ENCODE measurements at places on chromosomes 13 and 19.
A peak's percentile ranks its signal among the peaks of the same experiment; 100 is the strongest.

GRCh38 chr13:77789376-77789775 lies 91.9 kb downstream of the SLAIN1 start:
- no peak for DNase-seq

DNA sequence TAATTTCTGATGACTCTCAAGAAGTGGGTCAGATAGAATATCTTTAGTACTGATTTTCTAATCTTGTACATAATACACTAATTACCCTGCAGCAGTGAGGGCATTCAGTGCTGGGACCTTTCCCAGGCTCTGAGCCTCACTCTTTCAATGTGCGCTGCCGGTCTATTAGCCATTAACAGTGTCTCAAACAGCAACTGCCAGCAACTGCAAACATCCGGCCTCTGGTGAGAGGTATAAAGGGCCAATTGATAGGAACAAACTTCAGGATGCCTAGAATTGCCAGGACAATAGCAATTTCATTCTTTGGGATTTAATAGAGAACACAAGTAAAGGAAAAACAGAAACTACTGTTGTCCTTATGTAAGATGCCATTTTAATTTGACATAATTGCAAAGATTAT lies 604.4 kb upstream of the SPRY2 start:
- no peak for DNase-seq

DNA sequence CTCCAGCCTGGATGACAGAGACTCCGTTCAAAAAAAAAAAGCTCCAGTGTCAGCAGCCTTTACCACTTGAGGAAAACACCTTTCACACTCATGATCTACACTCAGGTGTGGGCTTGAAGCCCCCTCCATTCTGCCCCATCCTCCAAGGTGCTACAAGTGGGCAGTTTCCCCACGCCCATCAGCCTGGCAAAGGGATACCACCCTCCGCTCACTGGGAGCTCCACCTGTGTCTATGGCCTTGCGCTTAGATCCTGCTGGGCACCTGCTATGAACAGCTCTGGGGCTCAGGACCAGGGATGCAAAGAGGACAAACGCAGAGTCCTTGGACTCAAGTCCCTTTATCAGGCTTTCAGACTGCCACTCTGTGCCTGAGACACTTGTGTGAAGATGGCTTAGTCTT lies 127.8 kb downstream of the CRYL1 start:
- DNase-seq: no peak

GRCh38 chr13:114004420-114005205 lies 30.7 kb upstream of the C13orf46 start:
- no peak for DNase-seq

DNA sequence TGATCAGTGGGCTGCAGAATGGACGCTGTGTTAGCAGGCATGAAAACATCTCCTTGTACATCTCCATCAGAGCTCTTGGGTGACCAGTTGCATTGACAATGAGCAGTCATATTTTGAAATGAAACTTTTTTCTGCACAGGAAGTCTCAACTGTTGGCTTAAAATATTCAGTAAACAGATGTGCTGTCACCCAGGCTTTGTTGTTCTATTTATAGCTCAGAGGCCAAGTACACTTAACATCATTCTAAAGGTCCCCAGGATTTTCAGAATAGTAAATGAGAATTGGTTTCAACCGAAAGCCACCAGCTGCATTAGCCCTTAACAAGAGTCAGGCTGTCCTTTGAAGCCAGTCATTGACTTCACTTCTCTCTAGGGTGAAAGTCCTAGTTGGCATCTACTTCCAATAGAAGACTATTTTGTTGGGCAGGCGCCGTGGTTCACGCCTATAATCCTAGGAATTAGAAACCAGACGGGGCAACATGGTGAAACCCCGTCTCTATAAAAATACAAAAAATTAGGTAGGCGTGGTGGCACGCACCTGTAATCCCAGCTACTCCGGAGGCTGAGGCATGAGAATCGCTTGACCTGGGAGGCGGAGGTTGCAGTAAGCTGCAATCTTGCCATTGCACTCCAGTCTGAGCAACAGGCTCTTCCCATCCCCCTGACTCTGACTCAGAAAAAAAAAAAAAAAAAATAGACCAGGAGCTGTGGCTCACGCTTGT lies 7.9 kb upstream of the PDE4A start:
- no peak for DNase-seq

DNA sequence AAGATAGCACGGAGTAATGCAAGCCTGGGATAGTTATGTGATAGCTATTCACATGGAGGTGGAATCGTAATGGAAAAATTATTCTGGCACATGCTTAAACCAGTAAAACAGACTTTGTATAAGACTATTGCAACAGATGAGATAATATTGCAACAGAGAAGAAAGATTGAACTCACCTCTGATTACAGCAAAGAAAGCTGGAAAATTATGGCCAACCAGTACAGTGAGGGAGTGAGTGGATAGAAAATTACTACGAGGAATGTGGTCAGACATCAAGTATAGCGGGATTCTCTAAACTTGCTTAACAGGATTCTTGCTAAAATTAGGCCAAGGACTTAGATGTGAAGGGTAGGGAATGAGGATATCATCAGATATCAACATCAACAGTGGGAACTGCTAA lies 397.6 kb upstream of the KLHL1 start:
- no peak for DNase-seq

DNA sequence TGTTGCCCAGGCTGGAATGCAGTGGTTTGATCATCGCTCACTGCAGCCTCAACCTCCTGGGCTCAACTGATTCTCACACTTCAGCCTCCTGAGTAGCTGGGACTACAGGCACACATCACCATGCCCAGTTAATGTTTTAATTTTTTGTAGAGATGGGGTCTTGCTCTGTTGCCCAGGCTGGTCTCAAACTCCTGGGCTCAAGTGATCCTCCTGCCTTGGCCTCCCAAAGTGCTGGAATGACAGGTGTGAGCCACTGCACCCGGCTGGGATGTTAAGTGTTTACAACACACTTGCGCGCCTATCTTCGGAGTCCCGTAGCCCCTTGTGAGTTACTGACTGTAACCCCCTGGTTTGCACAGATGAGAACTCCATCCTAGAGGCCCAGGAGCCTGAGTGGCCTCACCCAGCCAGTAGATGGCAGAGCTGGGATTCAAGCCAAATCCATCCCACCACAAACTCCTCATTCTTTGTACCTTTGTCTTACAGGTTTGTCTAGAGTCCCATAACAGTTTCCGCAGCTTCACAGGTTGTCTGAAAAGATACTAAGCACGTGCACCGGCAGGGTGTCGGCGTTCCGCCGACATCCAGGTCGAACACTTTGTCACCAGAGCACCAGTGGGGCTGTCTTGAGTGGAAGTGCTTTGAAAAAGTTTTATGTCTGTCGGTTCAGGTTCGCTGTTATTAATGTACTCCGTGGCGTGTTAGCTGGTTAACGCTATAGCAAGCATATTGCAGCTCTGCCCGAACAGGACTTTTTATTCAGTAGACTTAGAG lies 14.7 kb downstream of the MAG start:
- DNase-seq: no peak

GRCh38 chr13:40536443-40537113 lies 129.9 kb downstream of the FOXO1 start:
- DNase-seq: no peak

GRCh38 chr13:27112006-27112405 lies 59.6 kb downstream of the USP12 start:
- DNase-seq: no peak

GRCh38 chr13:79528759-79529191 lies 47.8 kb downstream of the NDFIP2 start:
- no peak for DNase-seq

GRCh38 chr13:49569993-49570689 lies 15.2 kb downstream of the RCBTB1 start:
- no peak for DNase-seq

DNA sequence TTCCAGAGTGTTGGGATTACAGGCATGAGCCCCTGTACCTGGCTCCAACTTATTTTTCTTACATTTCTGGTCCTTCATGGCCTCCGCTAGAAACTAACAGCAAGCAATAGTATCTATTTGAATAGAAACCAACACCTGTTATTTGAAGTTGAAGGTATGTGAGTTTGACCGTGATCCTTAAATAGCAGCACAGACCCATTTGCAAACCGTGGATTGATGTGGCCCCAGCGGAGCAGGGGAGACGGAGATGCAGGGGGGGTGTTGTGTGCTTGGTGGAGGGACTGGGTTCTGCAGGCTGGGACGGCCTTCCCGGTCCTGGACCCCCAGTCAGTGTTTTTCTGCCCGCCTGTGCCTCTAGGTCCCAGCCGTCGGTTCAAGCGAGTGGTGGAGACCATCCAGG lies 16.9 kb downstream of the TMEM150B start:
- no peak for DNase-seq

DNA sequence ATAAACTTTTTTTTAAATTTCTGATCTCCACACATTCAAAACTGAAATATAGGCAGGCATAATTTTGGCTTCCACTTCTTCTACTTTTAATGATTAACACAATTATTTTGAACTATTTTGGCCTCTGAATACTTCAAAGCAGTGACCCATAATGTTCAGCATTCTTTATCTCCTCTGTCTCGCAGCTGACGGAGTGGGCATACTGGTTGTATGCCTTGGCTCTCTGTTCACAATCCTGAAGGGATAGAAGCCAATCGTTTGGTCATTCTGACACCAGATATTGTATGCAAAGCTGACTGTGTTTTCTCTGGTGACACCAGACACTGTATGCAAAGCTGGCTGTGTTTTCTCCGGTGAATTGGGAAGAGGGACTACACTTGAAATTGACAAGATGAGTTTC lies 833.0 kb downstream of the EFNB2 start:
- DNase-seq: no peak

- DNase-seq: no peak
These were observed at the start of gene GAMT for GRCh38 chr19:1401138-1401888. TSS of gene GAMT (minus strand) at chr19:1401542. CDS start at chr19:1401476, 66 bp downstream.

- DNase-seq: no peak
These were observed 791 bp upstream of the ADGRE2 start for GRCh38 chr19:14779151-14779550.

- no peak for DNase-seq
These were observed 33.9 kb upstream of the NPAS1 start for GRCh38 chr19:46985542-46986415.

DNA sequence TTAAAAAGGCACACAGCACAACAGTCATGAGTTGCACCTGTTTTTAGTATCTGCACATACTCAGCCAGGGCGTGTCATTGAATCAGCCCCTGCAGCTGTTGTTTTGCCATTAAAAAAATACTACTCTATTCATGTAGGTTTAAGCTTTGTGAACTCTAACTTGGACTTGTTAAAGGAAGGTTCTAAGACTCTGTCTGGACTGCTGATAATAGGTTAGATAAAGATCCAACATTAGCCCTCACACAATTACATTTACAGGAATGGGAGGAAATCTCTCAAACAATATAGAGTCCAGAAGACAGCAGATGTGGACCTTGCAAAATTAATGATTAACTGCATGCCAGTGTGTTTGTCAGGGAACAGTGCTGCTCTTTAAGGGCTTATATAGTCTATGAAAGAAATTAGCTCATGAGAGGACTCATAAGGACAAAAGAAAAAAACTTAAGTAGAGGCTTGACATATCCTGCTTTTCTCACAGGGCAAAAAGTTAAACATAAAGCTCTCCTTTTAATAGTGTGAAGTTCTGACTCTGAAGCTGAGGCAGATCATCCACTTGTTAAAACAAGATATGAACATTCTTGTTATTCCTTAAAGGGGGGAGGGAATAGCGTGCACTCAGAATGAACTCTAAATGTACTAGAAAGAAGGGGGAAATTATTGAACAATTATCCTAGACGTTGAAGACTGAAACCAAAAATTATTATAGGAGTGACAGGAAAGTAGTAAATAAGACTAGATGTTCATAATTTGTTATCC lies 243.6 kb downstream of the NDFIP2 start:
- DNase-seq: no peak

DNA sequence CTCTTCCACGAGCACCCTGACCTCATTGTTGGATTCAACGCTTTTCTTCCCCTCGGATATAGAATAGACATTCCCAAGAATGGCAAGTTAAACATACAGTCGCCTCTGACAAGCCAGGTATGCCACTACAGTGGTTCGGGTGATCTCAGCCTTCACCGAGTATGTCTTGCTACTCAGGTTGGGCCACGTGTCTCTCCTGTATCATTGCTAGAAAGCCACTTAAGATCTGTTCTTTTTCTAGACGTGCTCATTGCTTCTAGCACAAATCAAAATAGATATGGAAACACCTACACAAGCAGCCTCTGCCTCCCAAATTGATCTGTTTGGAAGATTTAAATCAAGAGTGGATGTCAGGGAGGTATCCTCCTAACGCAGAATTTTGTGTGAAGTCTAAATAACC lies 2.3 kb downstream of the SIN3B start:
- no peak for DNase-seq

DNA sequence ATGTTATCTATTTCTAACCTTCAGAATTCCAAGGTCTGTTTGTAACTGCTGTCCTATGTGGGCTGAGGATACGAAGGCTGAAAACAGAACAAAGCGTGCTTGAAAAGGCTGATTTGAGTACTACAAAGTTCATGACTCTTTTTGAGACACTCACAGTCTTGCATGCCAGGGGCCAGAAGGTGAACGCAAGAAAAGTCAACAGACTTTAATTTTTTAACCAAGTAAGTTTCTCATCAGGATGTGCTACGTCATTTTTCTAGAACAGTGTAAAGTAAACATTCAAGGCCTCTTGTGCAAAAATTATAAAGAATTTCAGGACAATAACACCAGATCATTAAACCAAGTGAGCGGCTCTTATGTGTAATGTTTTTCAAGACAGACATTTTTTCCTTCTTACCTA lies 163.5 kb downstream of the COG6 start:
- DNase-seq: no peak

- no peak for DNase-seq
These were observed 28.7 kb downstream of the CYSLTR2 start for GRCh38 chr13:48682436-48682835.

GRCh38 chr19:44951179-44952159 lies 3.7 kb upstream of the CLPTM1 start:
- DNase-seq: peak; percentile 51

DNA sequence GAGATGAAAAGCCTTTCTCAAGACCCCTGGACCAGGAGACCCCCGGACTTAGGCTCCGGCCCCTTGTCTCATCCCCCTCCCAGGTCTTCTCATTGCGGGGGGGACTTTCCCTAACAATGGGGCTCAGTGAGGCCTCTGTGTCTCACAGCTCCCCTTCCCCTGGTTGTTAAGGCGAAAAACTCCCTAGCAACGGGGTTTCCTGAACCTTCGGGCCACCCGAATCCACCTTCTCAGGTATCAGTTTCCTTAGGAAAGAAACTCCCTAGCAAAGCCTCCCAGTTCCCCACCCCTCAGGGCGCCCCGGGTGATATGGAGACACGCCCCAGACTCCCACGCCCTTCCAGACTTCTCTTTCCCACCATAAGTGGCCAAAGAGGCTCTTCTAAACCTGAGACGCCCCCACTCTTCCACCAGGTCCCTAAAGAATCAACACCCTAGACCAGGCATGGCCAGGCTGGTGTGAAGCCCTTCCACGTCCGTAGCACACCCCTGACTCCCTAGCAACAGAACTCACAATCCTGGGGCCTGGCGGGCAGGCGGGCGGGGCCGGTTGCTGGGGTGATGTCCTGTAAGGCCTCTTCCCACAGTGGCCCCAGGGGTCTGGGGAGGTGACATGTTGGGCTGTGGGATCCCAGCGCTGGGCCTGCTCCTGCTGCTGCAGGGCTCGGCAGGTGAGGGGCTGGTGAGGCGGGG lies at the start of gene TMEM190:
TMEM190 (plus strand) TSS at position 586 of the 693 bp plus-strand sequence; CDS start at position 614, 28 bp downstream.
- no peak for DNase-seq

- DNase-seq: peak; percentile 51
These were observed 22.4 kb upstream of the FEM1A start for GRCh38 chr19:4768934-4769777.

Data from activated T-cell treated with anti-CD3 and anti-CD28 coated beads for 4 hours (primary cell).